A172 (cell line): ENCODE measurements at places on chromosomes 16 and 17. TPM values are rescaled to one million over a fixed set of nuclear protein-coding genes. Genes with fewer than 3 reads are reported as not detected.

The PCTP gene
- total RNA-seq: 16.6 and 21.1 TPM in 2 replicates

GRCh38 chr17:39904990-39905288, 13.5 kb downstream of the GSDMB start:
- no peak for DNase-seq

The KRT36 gene
- total RNA-seq: 0.05 TPM in 1 of 2 replicates, not detected in the other

DNA sequence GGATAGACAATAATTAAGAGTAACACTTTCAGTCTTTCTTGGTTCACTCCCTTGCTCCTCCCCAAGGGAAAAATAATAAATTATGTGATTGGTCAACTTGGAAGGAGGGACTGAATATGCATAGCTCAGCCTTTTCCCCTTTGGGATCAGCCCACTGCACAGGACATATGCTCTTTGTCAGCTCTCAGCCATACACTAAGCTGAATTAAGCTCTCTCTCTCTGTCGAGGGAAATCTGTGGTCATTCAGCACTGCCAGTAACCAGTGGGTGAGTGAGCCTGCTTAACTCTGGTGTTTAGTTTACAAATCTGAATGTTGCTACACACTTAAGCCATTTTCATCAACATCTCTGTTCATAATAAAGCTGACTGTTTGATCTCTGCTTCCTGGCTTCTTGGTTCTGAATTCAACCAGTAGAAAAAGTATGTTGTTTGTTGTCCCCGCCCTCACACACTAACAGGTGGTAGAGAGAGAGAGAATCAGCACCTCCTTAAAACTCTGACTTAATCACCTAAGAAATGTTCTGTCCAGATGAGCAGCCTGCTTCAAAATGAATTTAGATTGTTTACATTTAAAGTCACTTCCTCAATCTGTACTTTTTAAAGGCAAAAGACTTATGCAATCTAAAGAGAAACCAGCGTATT, 102.3 kb upstream of the C17orf78 start:
- peak; percentile 20 for DNase-seq

DNA sequence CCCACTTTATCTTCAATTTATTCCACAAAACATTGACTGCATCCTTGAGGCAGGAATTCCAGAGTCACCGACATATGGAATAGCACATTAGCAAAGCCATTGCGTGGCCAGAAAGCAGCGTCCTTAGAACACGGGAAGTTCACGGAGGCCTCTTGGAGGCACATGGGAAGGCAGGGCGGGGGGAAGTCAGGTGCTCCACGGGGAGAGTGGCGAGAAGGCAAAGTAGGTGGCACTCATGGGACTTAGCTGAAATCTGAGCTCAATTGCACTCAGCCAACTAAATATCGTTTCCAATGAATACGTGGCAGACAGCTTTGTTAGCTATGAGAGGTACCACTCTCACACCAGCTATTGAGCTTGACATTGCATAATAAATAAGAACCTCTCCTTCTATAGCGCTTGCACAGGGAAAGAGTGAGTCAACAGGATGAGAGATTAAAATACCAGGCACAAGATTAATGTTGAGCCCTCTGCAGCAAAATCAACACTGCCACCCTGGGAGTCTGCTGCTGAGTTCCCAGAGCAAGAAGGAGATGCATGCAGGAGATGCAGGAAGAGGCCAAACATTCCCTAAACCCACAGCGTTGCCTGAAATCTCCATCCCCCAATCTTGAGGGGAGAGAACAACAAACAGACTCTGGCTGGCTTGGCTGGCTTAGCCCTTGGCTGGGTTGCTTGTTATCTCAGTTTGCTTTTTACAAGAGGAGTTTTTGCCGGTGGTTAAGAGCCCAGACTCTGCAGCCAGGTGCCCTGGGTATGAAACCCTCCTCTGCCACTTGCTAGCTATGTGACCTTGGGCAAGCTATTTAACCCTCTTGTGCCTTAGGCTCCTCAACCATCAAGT, 28.8 kb downstream of the ABCC12 start:
- peak; percentile 100 for DNase-seq

GRCh38 chr17:72775237-72775636, 317.3 kb downstream of the SLC39A11 start:
- DNase-seq: no peak

GRCh38 chr17:20214794-20215193, 205.6 kb downstream of the SPECC1 start:
- no peak for DNase-seq

The DOC2B gene
- 0.14 TPM in 2 replicates for total RNA-seq

- no peak for DNase-seq
Observed at GRCh38 chr17:72705905-72706395, 386.5 kb downstream of the SLC39A11 start.

DNA sequence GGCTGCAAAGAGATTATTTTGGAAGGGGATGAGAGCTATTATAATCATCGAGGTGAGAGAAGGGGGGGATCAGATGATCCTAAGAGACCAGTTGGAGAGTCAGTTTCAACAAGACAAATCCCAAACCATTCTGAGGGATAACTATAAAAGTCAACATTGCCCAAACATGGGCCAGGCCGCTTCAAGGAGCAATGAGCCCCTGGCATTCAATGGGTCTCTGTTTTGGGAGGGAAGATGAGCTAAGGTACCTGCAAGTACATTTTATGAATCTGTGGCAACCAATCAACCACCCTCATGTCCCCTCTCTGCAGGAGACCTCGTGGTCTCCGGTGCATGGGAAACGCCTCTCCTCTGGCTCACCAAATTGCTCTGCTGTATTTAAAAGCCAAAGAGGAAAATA, 209.9 kb upstream of the C16orf82 start:
- DNase-seq: no peak

- DNase-seq: no peak
Observed at GRCh38 chr16:5020551-5020950, 13.2 kb downstream of the NAGPA start.

- DNase-seq: peak; percentile 79
Observed at GRCh38 chr16:75491876-75492275, 3.4 kb downstream of the CHST6 start.

- no peak for DNase-seq
Observed at GRCh38 chr16:67054901-67055300, 26.0 kb downstream of the CBFB start.

The CA7 gene
- not detected in 2 replicates for total RNA-seq

GRCh38 chr16:55502801-55503366, 6.0 kb upstream of the LPCAT2 start:
- peak; percentile 87 for DNase-seq

The PYDC1 gene
- total RNA-seq: not detected in 2 replicates

- no peak for DNase-seq
Observed at GRCh38 chr16:1548727-1549126, 15.3 kb downstream of the TMEM204 start.

DNA sequence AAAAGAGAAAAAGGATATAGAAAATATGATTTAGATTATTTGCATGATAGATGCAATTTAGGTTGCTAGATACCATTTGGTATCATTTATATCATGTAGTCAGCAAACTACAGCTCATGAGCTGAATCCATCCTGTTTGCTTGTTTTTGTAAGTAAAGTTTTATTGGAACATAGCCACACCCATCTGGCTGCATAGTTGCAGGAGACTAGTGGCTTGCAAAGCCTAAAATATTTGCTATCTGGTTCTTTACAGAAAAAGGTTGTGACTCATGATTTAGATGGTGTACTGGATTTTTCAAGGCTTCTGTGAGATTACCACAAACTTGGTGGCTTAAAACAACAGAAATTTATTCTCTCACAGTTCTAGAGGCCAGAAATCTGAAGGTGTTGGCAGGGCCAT, 49.9 kb downstream of the MAP2K4 start:
- peak; percentile 76 for DNase-seq

DNA sequence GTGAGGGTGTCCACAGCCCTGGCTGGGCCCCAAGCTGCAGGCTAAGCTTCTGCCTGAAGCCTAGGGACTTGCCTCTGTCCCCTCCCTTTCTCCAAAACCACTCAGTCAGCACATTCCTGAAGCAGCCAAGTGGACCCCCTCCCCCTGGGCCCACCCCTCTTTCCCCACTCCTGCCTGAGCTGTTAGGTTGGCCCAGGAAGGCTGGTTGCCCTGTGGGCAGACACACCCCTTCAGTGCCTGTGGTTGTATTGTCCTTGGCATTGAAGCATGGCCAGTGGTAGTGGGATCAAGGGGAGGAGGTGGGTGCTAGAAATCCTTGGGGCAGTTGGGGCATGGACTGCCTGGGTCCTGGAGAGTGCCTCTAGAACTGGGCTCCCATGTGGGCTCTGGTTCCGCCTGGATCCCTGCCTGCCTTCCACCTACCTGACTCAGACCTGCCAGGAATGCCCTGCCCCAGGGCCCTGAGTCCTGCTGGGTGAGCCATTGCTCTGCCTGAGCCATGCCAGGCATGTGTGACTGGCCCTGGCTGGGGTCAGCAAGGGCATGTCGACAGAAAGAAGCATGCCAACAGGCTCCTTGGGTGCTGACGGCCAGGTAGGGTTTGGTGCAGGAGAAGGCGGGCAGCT, 2.1 kb downstream of the TRAF4 start:
- peak; percentile 57 for DNase-seq

The KIF18B gene
- total RNA-seq: 9.8 and 16.3 TPM in 2 replicates

- no peak for DNase-seq
Observed at GRCh38 chr17:38705803-38706504, 881 bp downstream of the MLLT6 start.
